ENCODE measurements at places on chromosomes 6 and 20.

GRCh38 chr20:9068841-9069663 is at the start of gene PLCB4:
TSS of gene PLCB4 (plus strand) at chr20:9069087. CDS start at chr20:9307815, 238,728 bp downstream.
- no peak for DNase-seq

DNA sequence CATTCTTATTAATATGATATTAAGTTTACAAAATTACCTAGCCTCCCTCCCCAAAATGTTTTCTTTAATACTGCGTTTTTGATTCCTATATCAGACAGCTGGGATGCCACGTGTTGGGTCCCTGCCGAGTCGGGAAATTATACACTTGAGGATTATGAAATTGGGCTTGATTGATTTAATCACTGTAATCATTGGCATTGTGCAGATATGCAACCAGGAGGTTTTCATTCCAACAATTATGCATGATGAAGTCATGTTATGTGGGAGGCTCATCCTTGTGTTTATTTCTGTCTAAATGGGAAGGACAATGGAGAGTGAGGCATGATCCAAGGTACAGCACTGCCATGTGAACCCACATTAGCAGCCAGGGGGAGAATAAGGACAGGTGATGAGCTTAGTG is 30.6 kb upstream of the RIPOR2 start:
- DNase-seq, result no peak

- no peak for DNase-seq
Observed at GRCh38 chr6:130593200-130593599, 227.4 kb downstream of the TMEM200A start.

- no peak for DNase-seq
Observed at GRCh38 chr6:79146421-79146820, 68.4 kb upstream of the PHIP start.

DNA sequence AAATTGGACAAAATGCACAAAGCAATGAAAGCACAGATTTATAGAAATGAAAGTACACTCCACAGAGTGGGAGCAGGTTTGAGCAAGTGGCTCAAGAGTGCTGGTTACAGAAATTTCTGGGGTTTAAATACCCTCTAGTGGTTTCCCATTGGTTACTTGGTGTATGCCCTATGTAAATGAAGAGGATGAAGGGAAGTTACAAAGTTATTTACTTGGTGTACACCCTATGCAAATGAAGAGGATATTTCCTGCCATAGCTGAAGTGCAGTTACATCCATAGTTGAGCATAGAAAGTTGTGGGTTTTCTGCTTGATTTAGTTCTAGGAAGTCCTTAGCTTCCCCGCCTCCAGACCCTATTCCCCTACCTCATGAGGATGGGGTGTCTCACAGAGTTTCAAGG is 22.7 kb downstream of the BCAS1 start:
- no peak for DNase-seq
